ENCODE measurements at places on chromosomes 1 and 21.

- DNase-seq: no peak
These were observed 65.7 kb downstream of the NPHS2 start for GRCh38 chr1:179510038-179510437.

DNA sequence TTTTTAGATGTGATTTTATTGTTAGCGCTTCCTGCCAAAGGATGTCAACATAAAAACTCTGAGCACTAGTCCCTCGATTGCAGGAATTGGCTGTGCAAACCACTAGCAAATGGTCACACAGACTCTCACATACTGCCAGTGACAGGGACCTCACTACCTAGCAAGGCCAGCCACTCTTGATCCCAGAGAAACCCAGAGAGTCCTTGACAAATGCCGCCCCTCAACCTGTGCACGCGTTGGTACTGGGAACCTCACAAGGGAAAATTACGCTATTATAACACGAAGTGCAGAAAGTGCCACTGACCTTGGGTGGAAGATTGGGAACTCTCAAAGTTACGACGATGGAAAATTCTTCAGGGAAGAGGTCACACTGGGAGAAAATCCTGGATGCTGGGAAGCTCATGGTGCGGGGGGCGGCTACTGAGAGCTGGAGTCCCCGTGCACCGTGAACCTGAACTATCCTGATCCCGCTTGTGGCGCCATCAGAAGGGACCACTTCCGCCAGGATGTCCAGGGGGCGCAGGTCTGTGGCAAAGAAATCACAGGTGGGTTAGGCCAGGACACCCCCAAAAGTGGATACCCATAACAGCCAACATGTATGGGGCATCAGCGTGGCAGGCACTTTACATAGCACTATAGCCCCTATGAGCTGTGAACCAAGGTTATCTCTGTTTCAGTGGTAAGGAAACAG, 5.9 kb upstream of the KRTAP10-4 start:
- DNase-seq: no peak

DNA sequence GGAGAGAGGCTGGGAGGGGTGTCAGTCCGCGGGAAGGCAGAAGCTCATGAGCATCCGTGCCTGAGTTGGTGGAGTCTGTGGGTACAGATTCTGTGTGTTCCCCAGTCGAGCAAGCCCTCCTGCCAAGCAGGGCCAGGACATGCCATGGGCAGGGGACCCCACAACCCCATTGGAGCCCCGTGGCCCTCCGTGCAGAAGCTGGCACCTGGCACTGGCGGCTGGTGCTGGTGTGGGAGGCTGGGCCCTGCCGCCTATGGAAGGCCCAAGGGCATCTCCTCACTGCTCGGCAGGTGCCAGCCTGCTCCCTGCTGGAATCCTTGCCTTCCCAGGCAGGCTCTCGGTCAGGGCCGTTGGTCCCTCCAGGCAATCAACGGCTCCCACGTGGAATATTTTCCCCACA, 73.7 kb downstream of the UBE2T start:
- DNase-seq: no peak

GRCh38 chr1:174671826-174672225, 224.1 kb downstream of the GPR52 start:
- DNase-seq: no peak

- DNase-seq: no peak
These were observed 21.2 kb upstream of the CENPF start for GRCh38 chr1:214581785-214582184.

DNA sequence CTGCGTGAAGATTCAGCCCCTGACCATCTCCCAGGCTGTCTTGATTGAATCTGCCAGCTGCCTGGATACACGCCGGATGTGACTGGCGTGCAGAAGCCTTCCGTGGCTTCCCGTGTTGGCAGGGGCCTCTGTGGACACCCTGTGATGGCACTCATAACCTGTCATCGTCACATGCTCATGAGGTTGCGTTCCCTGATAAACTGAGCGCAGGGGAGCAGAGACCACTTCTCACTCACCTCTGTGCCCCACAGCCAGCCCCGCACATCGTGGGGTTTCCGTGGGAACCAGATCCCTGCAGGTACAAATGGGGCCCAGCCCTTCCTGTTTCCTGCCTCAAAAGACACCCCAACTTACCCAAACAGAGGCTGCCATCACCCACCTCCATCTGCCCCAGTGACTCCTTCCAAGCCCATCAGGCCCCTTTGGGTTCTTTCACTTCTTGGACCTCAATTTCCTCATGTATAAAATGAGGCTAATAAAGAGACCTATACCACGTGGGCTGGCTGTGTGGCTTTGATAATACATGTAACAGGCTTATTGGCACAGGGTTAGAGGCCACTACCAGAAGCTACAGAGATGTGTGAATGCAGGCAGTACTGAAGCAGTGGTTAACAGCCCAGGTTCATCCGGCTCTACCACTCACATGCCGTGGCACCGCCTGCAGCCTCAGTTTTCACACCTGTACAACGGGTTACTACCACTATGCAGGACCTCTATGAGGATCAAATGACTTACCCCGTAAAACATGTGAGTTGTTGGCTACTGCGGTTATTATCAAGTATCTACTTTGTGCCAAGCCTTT, 23.6 kb downstream of the HTR6 start:
- DNase-seq: no peak

DNA sequence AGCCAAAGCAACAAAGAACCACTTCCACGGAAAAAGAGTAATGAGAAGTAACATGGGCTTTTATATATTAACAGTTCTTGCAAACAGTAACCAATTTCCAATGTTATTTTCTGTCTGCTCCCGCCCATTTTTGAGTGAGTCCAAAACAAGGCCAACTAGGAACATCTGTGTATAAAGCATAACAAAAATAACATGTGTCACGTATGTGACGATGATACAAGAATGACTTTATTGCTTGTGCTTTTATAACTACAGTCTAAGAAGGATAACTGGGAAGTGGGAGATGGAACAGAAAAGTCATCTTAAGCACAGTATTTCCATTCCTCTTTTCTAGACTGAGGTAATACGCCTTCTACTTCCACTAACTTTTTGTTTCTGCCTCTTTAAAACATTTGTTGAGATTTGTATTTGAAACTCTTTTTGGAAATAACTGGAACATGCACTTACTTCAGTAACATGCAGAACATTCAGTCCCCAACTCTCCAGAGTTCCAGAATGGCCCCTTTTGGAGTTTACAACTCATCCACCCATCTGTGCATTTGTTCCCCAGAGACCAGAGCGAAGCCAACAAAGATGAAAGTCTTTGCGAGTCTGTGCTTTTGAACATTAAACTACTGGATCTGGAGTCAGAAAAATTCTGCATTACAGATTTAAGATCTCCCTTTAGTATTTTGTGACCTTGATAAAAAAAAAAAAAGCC, 143.0 kb upstream of the ZRANB2 start:
- DNase-seq: no peak

DNA sequence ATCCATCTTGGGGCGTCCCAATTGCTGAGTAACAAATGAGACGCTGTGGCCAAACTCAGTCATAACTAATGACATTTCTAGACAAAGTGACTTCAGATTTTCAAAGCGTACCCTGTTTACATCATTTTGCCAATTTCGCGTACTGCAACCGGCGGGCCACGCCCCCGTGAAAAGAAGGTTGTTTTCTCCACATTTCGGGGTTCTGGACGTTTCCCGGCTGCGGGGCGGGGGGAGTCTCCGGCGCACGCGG, 282 bp upstream of the SOD1 start:
- no peak for DNase-seq

- DNase-seq: no peak
These were observed 31.5 kb downstream of the PHC2 start for GRCh38 chr1:33399375-33399774.

DNA sequence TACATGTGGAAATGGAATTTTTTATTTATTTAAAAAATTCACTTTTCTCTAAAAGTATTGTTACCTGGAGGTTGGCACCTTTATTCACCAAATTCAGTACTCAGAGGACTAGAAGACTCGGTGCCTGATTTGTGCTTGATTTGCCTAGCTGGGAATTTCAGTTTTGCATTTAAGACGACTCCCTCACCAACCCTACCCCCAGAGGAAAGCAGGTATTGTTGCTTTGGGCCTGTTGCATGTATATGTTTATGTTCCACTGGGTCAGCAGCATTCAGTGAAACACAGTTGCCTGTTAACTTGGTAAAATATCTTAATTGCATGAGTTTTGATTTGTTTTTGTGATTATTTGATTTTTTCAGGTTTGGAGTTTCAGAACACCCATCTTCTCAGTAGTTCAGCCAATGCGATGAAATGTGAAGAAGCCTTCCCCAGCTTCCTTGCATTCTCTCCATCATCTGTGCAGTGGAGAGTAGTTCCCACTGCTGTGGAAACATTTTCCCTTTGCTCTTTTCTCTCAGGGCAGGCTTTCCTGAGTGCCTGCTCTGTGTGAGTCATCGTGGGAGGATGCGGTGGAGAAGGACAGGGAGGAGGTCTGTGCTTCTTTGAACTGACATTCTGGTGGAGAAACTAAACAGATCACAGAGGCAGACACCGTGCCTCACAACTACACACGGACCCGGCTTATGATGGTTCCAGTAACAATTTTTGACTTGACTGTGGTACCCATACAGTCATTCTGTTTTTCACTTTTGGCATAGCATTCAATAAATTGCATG, 6.4 kb downstream of the ADARB1 start:
- no peak for DNase-seq

GRCh38 chr1:245716561-245716960, 561.8 kb downstream of the KIF26B start:
- DNase-seq: no peak

GRCh38 chr1:208601561-208601960, 357.4 kb upstream of the PLXNA2 start:
- DNase-seq: no peak

DNA sequence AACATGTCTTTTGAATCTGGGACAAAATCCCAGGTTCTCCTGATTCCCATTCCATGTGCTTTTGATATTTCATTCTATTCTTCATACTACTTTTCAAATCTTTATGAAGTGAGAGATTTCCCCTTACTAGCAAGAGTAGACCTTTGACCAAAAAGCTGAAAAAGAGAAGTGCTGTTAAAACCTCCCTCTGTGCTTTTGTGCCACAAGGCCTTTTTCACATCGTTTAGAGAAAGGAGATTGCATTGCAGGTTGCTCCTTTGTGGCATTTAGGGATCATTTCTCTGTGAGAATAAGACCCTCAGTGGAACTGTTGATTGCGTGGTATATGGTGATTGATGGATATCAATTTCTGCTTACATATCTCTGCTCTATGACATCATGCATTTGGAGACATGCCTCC, 148.8 kb downstream of the TGFB2 start:
- DNase-seq: no peak

DNA sequence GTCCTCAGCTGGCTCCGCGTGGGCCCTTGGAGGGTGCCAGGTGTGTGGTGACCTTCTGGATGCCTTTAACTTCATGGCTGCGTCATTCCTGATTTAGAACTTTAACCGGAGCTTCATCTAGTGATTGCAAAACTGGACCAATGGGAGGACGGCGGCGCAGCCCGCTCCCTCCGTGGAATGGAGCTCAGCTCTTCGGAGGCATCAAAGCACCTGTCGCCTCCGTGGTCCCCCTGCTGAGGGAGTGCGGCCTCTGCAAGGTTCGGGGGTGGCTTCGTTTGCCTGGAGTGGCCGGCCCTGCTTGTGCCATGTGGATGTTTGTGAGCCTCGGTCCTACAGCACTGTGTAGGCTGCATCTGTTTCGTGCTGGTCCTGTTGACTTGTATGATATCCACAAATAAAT, 14.2 kb downstream of the CSTB start:
- no peak for DNase-seq

DNA sequence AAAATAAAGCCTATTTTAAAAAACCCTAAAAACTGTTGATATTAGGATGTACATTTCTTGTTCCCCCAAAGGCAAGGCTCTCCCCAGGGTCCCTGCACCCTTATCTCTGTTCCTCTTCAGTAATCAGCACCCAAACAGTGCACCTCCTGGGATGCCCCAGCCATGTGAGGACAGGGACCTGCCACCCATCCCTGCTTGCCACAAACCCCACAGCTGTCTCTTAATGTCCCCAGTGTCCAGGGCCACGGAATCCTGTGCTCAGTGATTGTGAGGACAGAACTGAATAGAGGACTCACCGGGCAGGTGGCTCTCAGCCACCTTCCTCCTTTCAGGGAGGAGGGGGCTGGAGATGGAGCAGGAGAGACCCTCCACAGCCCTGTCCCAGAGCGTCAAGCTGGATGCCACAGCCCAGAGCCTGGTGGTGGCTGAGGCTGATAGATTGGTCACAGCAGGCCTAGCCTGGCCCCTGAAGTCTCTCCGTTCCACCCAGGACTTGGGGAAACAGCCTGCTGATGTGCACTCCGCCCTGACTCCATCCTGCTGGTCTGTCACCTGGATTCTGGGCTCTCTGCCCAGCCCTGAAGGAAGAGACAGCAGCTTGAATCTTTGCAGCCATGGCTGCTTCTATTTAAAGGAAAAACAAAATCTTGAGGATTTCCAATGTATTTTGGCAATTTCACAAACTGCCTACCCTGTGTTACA, 23.1 kb downstream of the RNF187 start:
- DNase-seq: no peak

GRCh38 chr1:201022820-201023516, 546 bp downstream of the KIF21B start:
- no peak for DNase-seq

GRCh38 chr1:200336901-200337391, 72.9 kb downstream of the ZNF281 start:
- DNase-seq: no peak

DNA sequence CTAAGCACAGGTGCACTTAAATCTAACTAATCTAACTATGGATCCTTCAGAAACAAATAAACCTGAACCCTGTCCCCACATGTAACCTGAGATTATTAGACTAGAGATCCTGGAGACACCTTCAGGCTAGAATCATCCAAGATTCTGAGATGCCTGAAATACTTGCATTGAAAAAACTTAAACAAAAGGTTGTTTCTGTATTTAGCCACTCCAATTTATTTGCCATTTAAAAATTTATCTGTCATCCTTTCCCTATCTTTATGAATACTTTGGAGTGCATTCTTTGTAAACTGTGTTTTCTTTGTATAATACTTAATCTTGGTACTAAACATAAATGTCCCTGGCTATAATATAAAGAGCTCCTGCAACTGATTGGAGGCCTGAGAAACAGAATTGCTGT, 270.7 kb downstream of the NCAM2 start:
- DNase-seq: no peak

DNA sequence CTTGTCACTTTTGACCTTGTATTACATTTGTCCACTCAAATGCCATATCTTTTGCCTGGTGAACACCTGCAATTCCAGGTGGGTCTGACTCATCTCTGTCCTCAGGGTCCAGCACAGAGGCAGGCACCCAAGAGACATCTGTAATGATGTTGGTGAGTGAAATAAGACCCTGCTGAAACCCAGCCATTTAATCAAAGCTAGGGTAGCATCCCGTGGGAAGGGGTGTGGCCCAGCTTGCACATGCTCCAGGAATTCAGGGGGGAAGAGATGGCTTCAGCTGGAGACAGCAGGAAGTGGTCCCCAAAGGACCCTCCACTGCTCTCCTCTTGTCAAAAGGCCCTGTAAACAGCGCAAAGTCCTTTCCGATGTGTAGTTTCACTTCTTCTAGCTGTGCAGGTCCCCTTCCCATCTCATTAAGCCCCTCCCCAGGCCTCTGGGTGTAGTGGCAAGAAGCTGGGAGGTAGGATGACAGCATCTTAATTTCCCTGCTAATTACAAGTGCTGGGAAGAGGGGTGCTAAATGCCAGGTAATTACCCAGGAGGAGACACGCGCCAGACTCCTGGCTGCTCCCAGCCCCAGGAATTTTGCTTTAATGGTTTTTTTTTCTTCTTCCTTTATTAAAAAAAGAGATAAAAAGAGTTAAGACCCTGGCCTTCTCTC, 54.4 kb upstream of the TRABD2B start:
- DNase-seq: no peak
